Activated B cell treated with CpG ODN at 0.5 μM for 24 hours (primary cell): ENCODE measurements at places on chromosomes 1 and 21. TPM values are rescaled to one million over a fixed set of nuclear protein-coding genes. Genes with fewer than 3 reads are reported as not detected.
A peak's percentile ranks its signal among the peaks of the same experiment; 100 is the strongest.

The SLC2A5 gene
- 3.6 and 4.5 TPM in 2 replicates for total RNA-seq

DNA sequence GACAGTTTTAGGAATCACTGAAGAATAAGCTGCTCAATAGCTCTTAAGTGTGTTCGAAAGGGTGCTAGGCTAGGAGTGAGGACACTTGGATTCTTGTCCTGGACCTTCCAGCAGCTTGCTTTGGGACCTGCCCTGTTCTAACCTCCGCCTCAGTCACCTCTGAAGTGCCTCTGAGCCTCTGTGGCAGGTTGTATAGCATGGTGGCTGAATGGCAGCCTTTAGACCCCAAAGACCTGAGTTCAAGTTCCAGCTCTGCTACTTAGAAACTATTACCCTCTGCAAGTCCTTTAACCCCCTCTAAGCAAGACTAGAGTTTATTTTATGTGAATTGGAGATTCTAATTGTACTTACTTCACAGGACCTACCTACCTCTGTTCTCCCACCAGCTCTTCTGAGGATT is 81.5 kb downstream of the RRAGC start:
- peaks cover 25% of the 10 kb centered on the region for H3K27me3 ChIP-seq
- H3K27ac ChIP-seq: no peak overlapping the region
- H3K4me3 ChIP-seq: no peak overlapping the region
- H3K36me3 ChIP-seq: no peaks in the 10 kb centered on the region

GRCh38 chr1:202018468-202019234 is 8.3 kb downstream of the ELF3 start:
- H3K27me3 ChIP-seq: peaks cover 10% of the 10 kb centered on the region
- H3K4me3 ChIP-seq: no peak overlapping the region
- no peaks in the 10 kb centered on the region for H3K36me3 ChIP-seq

The UBXN10 gene
- total RNA-seq: 0.04 and 0.05 TPM in 2 replicates

The SYCP1 gene
- not detected in 2 replicates for total RNA-seq

GRCh38 chr1:97632075-97632474 is 288.8 kb downstream of the DPYD start:
- no peaks in the 10 kb centered on the region for H3K36me3 ChIP-seq
- no peak overlapping the region for H3K4me3 ChIP-seq
- H3K27ac ChIP-seq: no peak overlapping the region
- DNase-seq: no peak
- no peaks in the 10 kb centered on the region for H3K27me3 ChIP-seq
- H3K4me1 ChIP-seq: no peaks in the 10 kb centered on the region

DNA sequence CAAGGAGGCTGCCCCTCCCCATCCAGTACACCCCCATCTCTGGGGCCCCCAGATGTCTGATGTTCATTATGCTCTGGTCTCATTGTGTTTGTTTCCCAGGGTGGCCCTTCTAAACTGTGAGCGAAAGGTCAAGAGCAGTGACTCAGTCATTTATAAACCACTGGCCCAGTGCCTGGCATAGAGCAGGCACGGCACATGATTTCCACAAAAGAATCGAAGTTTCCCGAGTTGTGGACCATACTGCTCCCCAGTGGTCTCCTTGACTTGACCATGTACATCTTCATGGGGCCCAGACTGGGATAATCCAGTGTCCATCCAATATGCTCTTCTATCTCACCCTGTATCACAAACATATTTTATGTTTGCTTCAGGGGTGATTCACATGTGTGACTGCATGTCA is 153.3 kb downstream of the NR5A2 start:
- no peak overlapping the region for H3K4me3 ChIP-seq
- no peak for DNase-seq
- H3K36me3 ChIP-seq: no peaks in the 10 kb centered on the region
- H3K4me1 ChIP-seq: peaks cover 18% of the 10 kb centered on the region
- H3K27ac ChIP-seq: no peak overlapping the region

The F5 gene
- 0.66 and 0.67 TPM in 2 replicates for total RNA-seq

DNA sequence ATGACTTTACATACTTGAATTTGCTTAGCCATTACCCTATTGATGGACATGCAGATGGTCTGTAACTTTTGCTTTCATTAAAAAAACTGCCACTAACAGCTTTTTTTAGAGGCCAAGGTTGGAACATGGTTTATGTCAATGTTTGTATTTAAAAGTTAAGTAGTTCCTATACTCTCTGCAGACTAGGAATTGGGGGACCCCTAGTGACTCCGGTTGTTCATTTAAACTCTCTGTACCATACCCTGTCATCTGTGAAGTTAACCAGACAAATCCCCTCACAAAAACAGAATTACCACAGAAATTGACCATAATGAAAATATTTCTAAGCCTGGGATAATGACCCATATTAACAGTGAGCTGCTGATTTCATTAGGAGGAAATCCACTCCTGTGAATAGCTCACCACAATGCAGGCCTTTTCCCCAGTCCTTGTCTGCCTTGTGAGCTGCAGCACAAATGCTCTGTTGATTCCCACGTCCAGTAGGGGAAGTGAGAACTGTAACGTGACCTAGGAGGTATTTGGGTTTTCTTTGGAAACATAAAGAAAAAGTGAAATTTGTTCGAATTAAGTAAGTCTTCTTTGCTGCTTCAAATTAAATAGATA is 30.2 kb upstream of the CD101 start:
- no peak overlapping the region for H3K4me3 ChIP-seq
- no peaks in the 10 kb centered on the region for H3K36me3 ChIP-seq
- no peak overlapping the region for H3K27ac ChIP-seq

DNA sequence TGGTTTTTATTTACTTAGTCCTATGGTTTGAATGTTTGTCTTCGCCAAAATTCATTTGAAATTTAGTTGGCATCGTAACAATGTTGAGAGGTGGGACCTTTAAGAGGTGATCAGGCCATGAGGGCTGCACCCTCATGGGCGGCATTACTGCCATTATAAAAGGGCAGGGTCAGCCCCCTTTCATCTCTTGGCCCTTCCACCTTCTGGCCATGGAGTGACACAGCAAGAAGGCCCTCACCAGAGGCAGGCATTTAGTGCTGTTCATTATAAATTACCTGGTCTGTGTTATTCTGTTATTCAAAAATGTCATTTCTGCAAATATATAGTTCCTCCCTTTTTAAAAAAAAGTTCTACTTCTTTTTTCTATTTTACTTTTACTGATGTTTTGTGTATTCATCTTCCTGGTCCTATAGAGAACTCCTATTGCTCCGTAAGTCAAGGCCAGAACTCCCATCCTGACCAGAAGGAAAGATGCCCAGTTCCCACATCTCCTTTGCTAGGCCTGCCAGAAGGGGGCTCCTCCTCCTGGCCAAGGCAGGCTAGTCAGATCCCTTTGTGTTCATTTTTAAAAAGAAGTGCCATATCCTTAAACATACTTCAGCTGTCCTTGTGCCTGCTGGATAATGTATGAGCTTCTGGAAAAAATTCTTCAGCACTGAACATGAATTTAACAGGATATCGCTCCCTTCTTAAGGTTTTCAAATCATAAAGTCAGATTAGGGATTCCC is 10.0 kb upstream of the LBR start:
- no peak overlapping the region for H3K4me3 ChIP-seq
- no peaks in the 10 kb centered on the region for H3K27me3 ChIP-seq
- peaks cover 60% of the 10 kb centered on the region for H3K4me1 ChIP-seq
- no peak overlapping the region for H3K27ac ChIP-seq
- no peaks in the 10 kb centered on the region for H3K36me3 ChIP-seq

The ELAPOR1 gene
- total RNA-seq: 0.27 and 0.38 TPM in 2 replicates

DNA sequence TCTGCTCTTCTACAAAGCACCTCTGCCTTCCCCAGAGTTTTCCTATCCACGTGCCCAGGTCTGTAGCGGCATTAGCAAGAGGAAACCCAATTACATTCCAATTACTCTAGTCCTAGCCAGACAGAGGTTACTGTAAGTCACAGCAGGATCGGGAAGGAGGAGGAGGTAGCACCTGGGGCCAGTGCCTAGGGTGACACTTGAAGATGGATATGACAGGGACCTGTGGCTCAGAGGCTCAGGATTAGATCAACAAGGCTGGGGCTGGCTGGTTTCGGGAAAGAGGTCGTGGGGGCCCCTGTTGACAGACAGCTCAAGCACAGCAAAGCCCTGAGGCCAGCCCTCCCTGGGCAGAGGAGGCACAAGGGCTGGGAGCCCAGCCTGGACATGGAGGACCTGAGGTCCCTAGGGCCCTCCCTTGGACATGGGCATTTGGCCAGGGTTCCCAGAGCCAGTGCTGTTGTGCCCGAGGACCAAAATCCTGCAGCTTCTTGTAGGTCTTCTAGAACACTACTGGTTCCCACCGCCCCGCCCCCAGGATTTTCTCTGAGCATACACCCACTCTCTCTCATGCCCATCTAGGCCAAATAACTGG is 3.0 kb upstream of the HCRTR1 start:
- no peak overlapping the region for H3K27ac ChIP-seq
- H3K27me3 ChIP-seq: peaks cover 22% of the 10 kb centered on the region
- no peak for DNase-seq
- H3K4me1 ChIP-seq: peaks cover 21% of the 10 kb centered on the region

The CCDC24 gene
- 8.1 and 15.1 TPM in 2 replicates for total RNA-seq

DNA sequence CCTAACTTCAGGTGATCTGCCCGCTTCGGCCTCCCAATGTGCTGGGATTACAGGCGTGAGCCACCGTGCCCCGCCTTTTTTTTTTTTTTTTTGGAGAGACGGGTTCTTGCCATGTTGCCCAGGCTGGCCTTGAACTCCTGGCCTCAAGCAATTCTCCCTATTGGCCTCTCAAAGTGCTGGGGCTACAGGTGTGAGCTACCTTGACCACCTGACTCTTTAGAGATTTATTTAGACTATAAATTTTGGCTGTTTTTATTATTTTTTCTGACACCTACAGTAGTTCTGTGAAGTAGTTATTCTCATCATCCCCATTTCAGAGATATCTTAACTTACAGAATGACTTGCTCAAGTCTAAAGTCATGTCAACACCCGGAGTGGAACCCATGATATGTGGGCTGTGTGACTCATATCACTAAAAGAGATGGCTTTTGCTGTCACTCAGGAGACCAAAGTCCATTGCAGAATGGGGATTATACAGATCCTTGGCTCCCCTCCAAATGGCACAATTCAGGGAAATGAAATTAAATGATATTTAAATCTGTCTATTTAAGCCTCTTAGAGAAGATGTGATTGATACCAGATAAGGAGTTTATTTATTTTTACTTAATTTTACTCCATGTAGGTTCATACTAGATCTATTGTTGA is 93.2 kb downstream of the CTH start:
- H3K4me3 ChIP-seq: no peak overlapping the region
- H3K27me3 ChIP-seq: peaks cover 13% of the 10 kb centered on the region
- no peak overlapping the region for H3K27ac ChIP-seq
- no peak for DNase-seq
- H3K4me1 ChIP-seq: no peaks in the 10 kb centered on the region

The MSTO1 gene
- 85.4 and 101 TPM in 2 replicates for total RNA-seq

GRCh38 chr1:54310439-54311328 is 95.5 kb downstream of the SSBP3 start:
- H3K4me1 ChIP-seq: no peaks in the 10 kb centered on the region
- H3K4me3 ChIP-seq: no peak overlapping the region
- no peaks in the 10 kb centered on the region for H3K36me3 ChIP-seq
- no peaks in the 10 kb centered on the region for H3K27me3 ChIP-seq

The SIM2 gene
- not detected in 2 replicates for total RNA-seq

DNA sequence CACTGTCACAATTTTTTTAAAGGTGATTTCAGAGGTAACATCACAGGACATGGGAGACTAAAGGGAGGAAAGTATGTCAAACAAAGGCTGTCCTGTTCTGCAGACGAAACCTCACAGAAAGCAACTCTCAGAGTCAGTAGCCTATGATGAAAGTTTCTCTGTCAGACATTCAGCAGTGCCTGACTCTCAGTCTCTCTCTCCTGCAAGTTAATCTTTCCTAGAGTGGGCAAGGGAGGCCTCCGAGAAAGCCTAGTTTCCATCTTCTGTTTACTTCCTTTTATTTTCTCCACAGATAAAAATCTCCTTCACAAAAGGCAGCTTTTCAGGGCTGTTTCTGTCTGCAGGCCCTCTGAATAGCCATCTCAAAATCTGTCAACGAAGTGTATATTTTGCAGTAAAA is 24.9 kb upstream of the FMO2 start:
- no peaks in the 10 kb centered on the region for H3K4me1 ChIP-seq
- H3K27me3 ChIP-seq: peaks cover 2% of the 10 kb centered on the region
- DNase-seq: no peak
- no peak overlapping the region for H3K4me3 ChIP-seq
- no peak overlapping the region for H3K27ac ChIP-seq
- H3K36me3 ChIP-seq: no peaks in the 10 kb centered on the region

GRCh38 chr1:150566589-150567340 is 12.6 kb downstream of the MCL1 start:
- H3K27ac ChIP-seq: peak overlapping the region; percentile 94
- H3K4me3 ChIP-seq: peak overlapping the region; percentile 79
- no peaks in the 10 kb centered on the region for H3K27me3 ChIP-seq
- peaks cover 94% of the 10 kb centered on the region for H3K4me1 ChIP-seq
- DNase-seq: no peak

The TMCC2 gene
- 1.2 and 1.4 TPM in 2 replicates for total RNA-seq

DNA sequence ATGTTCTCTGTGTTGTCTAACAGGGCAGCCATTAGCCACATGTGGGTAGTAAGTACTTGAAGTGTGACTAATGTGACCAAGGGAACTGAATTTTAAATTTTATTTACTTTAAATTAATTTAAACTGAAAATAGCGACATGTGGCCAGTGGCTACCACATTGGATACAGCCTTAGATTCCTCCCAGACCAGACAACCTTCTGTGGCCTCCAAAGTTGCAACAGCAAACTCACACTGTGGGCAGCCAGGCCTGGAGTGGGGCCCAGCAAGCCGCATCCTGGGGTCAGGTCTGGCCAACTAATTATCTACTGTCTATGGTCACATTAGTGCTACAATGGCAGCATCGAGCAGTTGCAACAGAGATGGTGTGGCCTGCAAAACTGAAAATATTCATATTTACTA is 11.7 kb downstream of the EIF2D start:
- H3K36me3 ChIP-seq: peaks cover 86% of the 10 kb centered on the region
- H3K27me3 ChIP-seq: no peaks in the 10 kb centered on the region
- H3K27ac ChIP-seq: no peak overlapping the region
- no peaks in the 10 kb centered on the region for H3K4me1 ChIP-seq
- no peak overlapping the region for H3K4me3 ChIP-seq

DNA sequence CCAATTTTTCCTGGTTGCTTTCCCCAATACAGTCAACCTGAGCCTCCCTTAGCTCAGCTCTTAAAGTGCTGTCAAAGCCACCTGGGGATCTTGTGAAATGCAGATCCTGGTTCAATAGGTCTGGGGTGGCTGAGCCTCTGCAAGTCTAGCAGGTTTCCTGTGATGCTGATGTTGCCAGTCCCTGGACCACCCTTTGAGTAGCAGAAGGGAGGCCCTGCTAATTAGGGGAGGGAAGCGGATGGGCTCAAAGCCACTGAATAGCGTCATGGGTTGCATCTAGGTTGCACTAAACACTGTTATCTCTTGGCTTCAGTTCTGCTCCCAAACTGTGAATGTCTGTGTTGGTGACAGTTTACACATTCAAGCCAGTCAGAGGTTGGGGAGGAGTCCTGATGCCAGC is 127.2 kb downstream of the KAZN start:
- no peaks in the 10 kb centered on the region for H3K4me1 ChIP-seq
- H3K27ac ChIP-seq: no peak overlapping the region
- DNase-seq: no peak
- H3K27me3 ChIP-seq: peaks cover 2% of the 10 kb centered on the region
- no peaks in the 10 kb centered on the region for H3K36me3 ChIP-seq
